ENCODE measurements at places on chromosomes 5 and 9.

- no peak for DNase-seq
Observed at GRCh38 chr5:21672360-21672759, 1180.8 kb downstream of the CDH12 start.

- no peak for DNase-seq
Observed at GRCh38 chr5:128241051-128241695, 157.6 kb downstream of the SLC12A2 start.

GRCh38 chr5:10695055-10695649 lies 65.9 kb downstream of the DAP start:
- DNase-seq: no peak

DNA sequence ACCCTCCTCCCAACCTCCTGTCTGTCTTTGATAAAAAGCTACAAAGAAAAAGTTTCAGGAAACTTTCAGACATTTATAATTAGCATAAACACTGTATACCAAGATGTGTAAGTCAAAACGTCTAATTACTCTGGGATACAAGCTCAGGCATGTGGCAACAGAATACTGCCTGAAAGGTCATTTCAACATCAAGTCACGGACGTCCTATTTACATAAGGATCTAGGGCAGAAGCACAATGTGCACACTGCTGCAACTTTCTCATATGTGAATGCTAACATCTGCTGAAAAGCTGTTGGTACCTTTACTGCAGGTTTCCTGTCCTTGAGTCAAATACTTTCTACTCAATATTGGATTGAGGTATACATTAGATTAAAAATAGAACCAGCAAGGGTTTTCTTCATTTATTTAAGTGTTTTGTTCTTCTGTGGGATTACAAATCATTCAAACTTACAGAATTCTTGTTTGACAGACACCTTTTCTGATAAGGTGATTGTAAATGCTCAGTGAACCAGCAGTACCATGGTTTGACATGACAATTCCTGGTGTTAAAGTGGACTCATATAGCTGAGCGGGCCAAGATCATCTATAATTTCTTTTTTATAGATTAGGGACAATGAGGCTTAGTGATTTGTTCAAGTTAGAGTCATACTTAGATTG lies 36.8 kb downstream of the ELL2 start:
- DNase-seq: no peak

- no peak for DNase-seq
Observed at GRCh38 chr9:114037961-114038723, 40.0 kb downstream of the AMBP start.

DNA sequence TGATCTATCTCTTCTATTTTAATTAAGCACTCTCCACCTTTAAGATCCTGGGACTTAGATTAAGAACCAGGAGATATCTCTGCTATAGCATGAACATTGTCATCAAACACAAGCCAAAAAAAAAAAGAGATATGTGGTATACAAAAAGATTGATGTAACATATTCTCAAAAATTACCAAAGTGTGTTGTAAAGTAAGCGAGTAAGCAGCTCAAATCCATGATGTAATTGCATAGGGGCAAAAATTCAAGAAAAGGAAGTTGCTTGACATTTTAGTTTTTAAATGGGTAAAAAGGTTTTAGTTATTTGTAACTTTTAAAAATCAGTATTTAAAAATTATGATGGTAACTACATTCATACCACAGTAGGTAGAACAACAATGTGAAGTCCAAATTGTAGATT lies 40.7 kb downstream of the CNTRL start:
- no peak for DNase-seq

DNA sequence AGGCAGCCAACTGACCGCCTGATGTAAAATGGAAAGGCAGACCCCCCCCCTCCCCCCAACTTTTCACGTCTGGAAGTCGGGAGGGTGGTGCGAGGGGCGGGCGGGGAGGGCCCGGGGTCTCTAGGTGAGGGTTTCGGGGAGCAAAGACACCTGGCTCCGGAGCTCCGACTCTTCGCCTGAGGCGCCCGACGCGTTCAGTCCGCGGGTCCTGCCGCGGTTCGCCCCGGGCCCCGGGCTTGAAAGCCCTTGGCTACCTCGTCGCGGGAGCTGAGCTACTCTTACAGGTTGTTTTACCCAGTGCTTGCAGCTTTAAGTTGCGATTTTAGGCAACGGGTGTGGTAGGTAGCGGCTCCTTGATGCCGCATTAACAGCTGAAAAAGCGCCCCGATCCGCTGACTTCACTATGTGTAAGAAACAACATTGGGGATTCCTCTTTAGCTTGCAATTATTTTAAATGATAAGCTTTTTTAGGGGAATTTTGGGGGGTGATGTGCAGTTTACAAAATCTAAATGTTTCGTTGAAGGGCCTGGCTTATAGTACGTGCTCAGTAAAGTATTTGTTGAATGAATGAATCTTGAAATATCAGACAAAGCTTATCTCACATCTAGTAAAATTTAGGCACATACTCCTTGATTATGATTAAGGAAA lies 722 bp downstream of the CDC42SE2 start:
- DNase-seq: peak; percentile 55

- DNase-seq: no peak
Observed at GRCh38 chr9:18143073-18143745, 330.7 kb upstream of the ADAMTSL1 start.

- DNase-seq: no peak
Observed at GRCh38 chr9:123530244-123530643, 174.2 kb downstream of the CRB2 start.

Data from CD4-positive, alpha-beta T cell treated with Interleukin-4 for 1 hour (primary cell).